ENCODE measurements at places on chromosomes 4 and X.

DNA sequence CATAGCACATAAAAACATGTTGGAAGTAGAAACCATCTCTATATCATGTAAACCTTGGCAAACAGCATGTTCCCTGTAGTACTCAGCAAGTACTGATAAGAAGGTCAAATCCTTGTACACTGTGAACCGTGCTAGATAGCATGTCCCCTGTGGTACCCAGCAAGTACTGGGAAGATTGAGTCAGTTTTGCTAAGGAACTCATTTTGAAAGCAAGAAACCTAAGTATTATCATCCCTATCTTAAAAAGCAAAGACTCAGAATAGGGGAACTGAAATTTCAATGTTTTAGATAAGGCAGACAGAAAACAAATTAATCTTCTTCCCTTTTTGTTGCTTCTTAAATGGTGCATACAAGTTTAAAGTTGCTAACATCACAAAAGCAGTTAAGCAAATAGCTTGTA, 180.2 kb downstream of the RBM46 start:
- no peak for DNase-seq

DNA sequence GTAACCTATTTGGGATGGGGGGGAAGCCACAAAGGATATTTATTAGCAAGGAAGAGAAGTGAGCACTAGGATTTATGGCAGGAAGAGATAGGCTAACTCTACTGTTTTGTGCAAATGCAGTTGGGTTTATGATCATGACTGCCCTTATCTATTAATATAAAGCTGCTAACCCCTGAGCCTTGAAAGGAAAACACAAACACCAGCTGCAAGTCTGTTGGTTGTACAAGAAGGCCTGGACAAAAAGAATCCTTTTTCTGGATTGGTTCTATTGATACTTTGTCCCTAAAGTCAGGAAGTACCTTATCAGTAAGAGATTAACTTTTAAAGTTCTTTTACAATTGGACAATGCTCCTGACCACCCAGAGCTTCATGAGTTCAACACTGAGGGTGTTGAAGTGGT, 188.8 kb downstream of the LRBA start:
- DNase-seq: no peak

- peak; percentile 64 for DNase-seq
These were observed 3.3 kb downstream of the UTP3 start for GRCh38 chr4:70691661-70692060.

- no peak for DNase-seq
These were observed 71.1 kb downstream of the NSG1 start for GRCh38 chr4:4457803-4458553.

GRCh38 chrX:22147214-22147613, 115.1 kb downstream of the PHEX start:
- DNase-seq: no peak

DNA sequence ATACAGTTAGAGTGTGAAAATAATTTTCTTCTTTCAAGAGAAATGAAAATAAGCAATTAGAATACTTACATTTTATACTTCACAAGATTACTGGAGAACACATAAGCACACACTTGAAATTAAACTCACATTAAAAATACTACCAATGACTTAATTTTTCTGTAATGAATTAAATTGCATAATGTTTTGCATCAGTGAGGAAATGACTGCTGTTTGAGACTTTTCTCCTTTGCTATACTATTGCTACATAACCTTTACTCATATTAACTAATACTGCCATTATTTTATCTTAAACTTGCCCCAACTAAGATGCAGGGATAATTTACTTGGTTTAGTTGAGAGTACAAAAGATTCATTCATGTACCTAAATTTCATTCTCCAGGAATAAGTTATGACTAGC, 590.9 kb downstream of the ARAP2 start:
- DNase-seq: no peak

- DNase-seq: no peak
These were observed 199.4 kb downstream of the MAPK10 start for GRCh38 chr4:86160426-86160825.

- DNase-seq: peak; percentile 45
These were observed 379.1 kb downstream of the AR start for GRCh38 chrX:67922966-67923365.

DNA sequence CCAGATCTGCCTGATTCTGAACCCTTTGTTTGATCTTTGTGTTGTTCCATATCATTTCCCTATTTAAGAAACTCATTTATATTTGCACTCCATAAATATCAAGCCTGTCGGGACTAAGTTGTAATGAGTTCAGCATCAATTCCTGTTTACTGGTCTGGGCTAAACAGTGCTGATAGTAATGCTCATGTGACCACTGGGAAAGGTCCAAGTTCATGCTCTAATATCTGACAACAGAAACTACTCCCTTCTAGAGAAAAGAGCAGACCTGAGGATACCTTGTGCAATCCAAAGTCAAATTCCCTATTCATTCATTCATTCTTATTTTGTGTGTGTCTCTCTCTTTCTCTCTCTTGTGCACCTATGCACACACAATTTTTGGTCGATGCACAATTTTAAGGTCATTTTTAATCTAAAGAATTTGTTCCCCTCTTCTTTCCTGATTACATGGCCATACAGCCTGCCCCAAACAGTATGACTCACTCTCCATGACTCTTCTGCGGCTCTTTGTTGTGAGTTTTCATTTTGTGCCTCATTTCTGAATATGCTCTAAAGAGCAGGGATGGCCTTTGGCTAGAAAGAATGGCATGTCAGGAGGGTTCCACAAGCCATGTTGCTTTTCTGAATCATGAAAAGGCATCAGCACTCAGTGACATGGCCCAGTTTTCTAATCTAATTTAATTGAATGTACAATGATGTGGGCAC, 664.3 kb downstream of the RPA4 start:
- DNase-seq: no peak

DNA sequence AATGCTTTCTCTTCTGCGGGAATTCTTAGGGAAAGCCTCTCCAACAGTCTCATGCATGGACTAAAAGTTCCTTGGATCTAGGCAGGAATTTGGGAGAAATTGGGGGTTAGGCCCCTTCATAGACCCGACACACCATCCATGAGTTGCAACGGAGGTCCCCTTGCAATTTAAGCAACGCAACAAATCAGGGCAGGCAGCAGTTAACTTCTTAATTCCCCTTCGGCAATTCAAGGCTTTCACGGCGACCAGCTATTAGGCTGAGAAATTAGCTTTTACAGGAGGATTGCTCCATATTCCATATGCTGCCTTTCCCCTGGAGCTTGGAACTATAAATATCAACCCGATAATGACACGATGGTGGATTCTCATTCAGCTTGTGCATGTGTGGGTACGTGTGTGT, 241.0 kb downstream of the SHOX start:
- no peak for DNase-seq

- DNase-seq: no peak
These were observed 17.0 kb upstream of the LNX1 start for GRCh38 chr4:53608242-53608641.

DNA sequence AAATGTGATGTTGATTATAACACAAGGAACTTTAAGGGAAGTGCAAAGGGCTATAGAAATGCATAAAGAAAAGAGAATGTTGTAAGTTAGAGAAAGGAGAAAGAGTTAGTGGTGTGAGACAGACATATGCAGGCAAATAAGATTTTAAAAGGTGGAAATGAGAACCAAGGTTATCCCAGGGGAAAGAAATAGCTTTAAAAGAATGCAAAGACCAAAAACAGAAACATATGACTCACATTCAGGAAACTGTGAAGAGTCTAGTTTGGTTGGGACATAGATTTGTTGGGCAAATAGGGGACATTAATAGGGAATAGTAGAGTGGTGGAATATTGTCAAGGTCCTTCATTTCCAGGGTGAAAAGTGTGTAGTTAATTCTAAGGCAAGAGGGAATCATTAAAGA, 52.4 kb downstream of the MAPK10 start:
- DNase-seq: no peak

DNA sequence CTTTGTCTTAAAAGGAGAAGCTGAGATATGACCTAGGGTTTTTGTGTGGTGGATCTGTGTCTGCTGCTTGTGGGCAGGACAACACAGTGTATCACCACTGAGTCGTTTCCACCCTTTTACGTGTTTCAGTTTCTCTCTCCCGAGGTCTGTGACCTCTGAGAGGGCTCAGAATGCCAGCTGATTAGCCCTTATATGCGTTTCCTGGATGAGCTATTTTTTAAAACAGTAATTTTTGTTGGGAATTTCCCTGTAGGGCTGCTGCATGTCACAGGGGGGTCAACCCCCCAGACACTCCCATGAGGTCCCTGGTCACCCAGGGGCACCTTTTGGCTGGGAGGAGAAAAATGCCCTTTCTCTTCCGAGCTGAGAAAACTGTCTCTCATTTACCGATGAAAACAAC, 170.4 kb upstream of the CASK start:
- no peak for DNase-seq

GRCh38 chrX:108537005-108537404, 97.4 kb downstream of the COL4A5 start:
- DNase-seq: peak; percentile 16

DNA sequence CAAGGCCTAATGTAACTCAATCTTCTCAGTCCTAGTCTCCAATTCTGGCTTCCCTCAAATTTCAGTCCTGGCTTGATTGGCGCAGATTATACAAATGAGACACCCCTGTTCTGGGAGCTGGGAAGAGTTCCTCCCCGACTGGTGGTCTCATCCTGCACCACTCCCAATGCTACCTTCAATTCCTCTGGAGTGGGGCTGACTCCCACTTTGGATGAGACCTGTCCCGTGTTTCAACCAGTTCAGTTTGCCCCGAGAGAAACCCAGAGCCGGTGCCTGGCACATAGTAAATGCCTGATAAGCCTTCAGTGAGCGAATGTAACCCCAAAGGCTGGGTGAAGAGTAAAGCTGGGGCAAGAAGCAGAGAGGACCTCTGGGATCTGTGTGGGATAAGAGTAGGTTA, 4.0 kb upstream of the SYP start:
- no peak for DNase-seq

- no peak for DNase-seq
These were observed 14.5 kb downstream of the PRSS48 start for GRCh38 chr4:151291485-151291884.

- no peak for DNase-seq
These were observed 58.8 kb upstream of the ARHGAP36 start for GRCh38 chrX:130999360-130999759.

GRCh38 chr4:184215709-184216328, 1.9 kb downstream of the ENPP6 start:
- no peak for DNase-seq

DNA sequence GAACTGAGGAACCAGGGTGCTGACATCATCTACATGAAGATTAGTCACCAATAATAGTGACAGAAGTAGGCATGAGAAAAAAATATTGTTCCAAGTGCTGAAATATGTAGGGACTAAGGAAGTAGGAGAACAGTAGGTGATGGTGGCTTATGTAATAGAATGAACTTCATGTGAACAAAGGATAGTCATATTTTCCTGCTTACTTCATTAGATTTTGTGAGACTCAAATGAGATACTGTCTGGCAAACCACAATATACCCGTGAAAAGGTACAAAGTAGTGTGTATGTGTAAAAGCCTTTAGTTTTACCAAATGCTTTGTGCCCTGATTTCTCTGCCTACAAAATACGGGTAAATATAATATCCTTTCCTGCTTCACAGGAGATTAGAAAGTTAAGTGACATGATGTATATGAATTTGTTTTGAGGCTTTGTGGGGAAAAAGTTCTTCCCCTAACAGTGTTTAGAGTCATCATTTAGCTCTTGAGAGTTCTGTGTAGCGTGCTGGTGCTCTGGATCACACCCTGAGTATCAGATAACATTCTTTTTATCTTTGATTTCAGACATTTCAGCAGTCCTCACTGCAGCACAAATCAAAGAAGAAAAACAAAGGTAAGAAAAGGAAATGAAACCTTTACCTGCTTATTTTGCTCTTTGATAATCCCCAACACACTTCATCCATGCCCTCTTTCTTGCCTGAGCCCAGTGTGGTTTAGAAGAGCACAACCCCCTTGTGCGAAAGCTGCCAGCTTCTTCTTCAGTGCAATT, 67.9 kb downstream of the KLHL34 start:
- no peak for DNase-seq

DNA sequence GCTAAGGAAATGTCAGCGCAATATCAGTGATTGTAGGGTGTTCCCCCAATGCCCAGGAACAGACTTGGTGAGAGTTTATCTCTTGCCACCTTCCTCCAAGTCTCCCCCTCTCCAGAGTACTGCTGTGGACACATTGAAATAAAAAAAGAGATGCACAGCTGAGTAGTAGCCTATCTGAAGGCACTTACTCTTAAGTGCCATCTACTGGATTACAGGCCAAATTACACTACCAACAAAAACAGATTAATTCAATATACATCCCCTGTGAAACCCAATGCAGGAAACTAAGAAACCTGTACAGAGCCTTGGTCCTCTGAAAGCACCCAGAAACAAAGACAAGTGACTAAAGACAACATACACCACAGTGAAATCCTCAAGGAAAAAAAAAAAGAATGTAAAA, 460.3 kb downstream of the ZIC3 start:
- DNase-seq: no peak

- DNase-seq: no peak
These were observed 57.7 kb downstream of the PCGF3 start for GRCh38 chr4:763191-763810.

DNA sequence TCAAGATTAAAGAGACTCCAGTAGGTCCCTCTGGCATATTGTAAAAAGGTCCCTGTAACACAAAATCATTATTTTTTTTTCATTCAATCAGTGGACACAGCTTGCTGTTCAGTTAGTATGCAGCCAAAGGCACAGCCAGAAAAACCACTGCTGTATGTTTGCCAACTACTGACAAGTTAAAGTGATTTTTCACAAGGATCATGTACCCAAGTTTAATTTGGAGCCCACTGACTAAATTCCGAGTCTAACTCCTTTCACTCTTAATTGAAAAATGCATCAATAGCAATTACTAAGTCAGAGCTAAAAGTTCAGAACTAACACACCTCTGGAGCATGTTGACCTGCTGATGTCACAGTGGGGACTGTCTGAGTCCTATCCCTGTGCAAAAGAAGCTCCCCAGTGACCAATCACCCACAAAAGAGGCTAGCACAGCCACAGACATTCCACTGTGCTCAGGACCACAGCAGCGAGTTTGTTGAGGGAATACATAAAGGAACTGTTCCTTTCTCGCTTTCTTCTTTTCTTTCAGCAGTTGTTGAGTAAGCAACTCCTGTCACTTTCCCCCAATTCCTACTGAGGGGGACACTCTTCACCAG, 60.4 kb downstream of the STX18 start:
- no peak for DNase-seq

GRCh38 chr4:42281324-42282020, 115.8 kb upstream of the SHISA3 start:
- no peak for DNase-seq

- DNase-seq: no peak
These were observed 219.8 kb downstream of the SHROOM3 start for GRCh38 chr4:76654791-76655190.

DNA sequence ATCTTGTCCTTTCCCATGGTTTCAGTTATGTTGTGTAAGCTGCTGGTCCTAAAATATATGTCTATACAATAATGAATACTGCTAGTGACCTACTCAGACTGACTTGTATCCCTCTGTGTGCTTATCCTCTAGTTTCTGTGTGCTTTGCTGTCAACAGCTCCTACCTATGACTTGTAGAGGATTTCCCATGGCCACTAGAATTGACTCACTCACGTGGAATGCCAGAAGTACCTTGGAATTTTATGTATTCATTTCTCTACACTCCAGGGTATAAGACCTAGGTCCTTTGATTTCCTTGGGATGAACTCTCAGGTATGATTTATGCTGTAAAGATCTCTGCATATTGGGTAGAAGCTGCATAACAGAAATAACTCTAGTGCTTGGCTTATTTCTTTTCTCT, 279.9 kb upstream of the SLIT2 start:
- no peak for DNase-seq

- DNase-seq: no peak
These were observed 369.6 kb downstream of the PCDH7 start for GRCh38 chr4:31089815-31090214.

Measured in suppressor macrophage (primary cell).